ENCODE measurements at places on chromosomes 3 and 15.
A peak's percentile ranks its signal among the peaks of the same experiment; 100 is the strongest.

GRCh38 chr3:6262010-6262409, 598.9 kb upstream of the GRM7 start:
- DNase-seq = no peak

- no peak for DNase-seq
Observed at GRCh38 chr3:125098611-125099291, 43.0 kb upstream of the HEG1 start.

GRCh38 chr3:104281713-104282112, 1085.0 kb upstream of the ALCAM start:
- no peak for DNase-seq

GRCh38 chr15:27468151-27468591, 497.2 kb downstream of the GABRG3 start:
- no peak for DNase-seq

DNA sequence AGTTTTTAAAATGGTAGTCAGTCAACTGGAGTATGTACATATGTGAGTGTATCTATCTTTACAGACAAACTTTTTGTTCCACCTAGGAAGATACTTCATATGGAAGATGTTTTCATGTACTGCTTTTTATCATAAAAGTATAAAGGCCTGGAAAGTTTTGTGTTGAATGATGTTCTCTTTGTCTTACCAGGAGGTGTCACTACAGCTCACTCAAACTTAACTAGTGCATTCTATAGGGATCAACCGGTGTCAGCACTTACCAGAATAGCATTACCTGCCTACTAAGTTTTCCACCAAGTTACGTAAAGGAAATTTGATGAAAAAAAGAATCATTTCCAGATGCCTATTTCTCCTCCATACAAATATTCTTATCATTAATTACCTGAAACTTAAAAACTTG, 522.6 kb upstream of the SEMA6D start:
- DNase-seq = no peak

GRCh38 chr3:46105306-46105919, 78.1 kb upstream of the XCR1 start:
- no peak for DNase-seq

- no peak for DNase-seq
Observed at GRCh38 chr15:100570275-100570674, 31.7 kb downstream of the LINS1 start.

- no peak for DNase-seq
Observed at GRCh38 chr3:45205126-45205525, 21.0 kb downstream of the TMEM158 start.

GRCh38 chr3:188888321-188889053, 283.3 kb upstream of the TPRG1 start:
- DNase-seq = no peak

DNA sequence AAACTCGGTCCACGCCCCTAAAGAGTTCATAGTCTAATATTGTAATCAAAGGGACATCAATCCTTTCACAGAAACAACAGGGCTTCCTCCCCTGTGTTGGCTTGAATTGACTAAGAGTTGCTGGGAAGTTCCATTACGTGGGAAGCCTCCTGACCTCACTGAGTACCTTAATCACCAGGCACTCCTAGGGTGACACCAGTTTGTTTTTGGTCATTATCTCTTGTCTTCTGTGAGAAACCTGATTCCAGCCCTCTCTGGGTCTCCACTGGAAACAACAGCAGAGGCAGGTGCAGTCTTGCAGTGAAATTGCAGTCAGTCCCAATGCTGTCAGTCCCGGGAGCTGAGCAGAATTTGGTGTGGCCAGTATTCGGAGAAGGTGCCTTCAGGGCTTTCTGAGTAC, 55.4 kb downstream of the BOC start:
- DNase-seq = peak; percentile 34

DNA sequence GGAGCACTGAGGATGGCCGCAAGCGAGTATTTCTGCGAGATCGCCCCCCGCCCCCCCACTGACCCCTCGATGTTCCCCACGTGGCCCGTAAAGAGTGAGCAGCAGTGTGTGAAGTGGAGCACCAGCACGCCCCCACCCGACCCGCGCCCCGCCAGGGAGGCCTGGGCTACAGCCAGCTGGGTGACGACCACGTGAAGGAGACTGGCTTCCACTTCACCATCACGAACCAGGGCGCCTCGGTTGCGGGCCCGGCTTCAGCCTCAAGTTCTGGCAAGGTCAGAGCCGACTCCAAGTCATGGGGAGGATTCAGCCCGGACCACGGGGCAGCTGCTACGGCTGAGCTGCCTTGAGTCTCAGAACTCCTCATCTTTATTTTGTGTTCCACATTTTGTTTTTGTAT, 2.4 kb upstream of the RNU5B-1 start:
- DNase-seq = no peak
